ENCODE measurements at places on chromosomes 2 and 18.

DNA sequence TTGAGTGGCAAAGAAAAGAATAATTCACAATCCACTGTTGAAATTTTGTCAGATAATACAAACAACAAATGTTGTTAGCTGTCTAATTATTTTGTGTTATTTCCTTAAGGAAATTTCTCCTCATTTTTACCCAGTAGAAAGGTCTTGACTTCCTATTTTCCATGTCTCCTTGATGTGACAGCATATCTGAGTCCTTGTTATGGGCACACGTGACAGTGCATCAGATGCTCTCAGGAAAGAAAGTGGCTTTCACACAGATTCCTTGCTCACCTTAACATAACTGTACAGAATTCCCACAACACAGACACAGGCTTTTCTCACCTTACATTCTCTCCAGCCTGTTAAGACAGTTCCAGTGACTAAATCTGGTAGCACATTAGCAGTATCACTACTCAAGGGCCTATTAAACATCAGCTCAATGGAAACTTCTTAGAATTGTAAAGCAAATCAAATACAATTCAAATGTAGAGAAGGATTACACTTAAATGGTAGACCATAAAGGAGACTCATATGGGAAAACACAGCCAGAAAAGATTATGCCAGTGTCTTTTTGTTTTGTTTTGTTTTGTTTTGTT lies 30.2 kb upstream of the GPR55 start:
- no peak for DNase-seq

- no peak for DNase-seq
Measured at GRCh38 chr18:12840382-12840781, 43.7 kb downstream of the PTPN2 start.

DNA sequence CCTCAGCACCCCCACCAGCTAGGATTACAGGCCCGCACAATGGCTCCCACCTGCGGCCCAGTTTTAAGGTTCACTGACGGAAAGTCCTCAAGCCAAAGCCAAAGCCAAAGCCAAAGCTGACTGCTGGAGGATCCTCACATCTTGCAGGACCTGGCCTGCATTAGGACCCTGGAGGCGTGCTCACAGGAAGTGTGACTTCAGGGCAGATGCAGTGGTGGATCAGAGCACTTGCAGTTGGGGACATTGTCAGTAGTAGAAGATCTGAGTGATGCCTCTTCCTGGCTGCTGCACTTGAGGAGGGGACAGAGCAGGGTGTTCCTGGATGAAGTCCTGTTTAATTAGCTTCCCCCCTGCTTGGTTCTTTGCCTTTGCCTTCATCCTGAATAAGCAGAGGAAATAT lies 69.0 kb upstream of the ALPP start:
- no peak for DNase-seq

DNA sequence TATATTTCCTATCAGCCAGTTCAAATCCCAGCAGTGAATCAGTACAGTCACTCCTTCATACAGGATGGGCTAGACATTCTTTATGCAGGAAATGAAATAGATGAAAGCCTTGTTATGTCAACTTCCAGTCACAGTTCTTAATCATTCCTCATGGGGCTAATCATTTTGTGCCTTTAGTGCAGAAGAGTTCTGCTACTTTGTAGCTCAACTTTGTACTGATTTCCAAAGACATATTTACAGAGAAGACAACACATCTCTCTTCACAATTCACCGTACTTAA lies 593.9 kb upstream of the NETO1 start:
- DNase-seq, result no peak

DNA sequence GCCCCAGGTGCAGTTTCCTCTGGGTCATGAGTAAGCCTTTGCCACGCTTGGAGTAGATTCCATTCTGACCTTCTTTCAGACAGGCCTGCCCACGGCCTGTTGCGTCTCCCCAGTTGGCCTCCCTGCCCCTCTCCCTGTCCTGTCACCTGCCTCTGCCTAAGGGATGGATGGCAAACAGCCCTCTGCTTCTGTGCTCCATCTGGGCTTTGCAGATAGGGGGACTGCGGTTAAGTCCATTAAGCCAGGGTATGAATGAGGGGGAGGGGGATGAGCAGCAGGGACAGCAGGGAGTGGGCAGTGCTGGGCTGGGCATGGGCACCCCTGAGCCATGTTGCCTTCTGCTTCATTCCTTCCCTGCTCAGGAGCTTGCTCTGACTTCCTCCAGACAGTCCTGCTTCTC lies 37.6 kb upstream of the B3GNT7 start:
- DNase-seq, result no peak
